ENCODE measurements at places on chromosomes 5 and 9.

GRCh38 chr5:68381909-68382308, 166.4 kb downstream of the PIK3R1 start:
- DNase-seq = no peak

- no peak for DNase-seq
These were observed 41.1 kb downstream of the ERBIN start for GRCh38 chr5:65967288-65968066.

- DNase-seq = no peak
These were observed 58.2 kb downstream of the CAMSAP1 start for GRCh38 chr9:135849181-135849580.

DNA sequence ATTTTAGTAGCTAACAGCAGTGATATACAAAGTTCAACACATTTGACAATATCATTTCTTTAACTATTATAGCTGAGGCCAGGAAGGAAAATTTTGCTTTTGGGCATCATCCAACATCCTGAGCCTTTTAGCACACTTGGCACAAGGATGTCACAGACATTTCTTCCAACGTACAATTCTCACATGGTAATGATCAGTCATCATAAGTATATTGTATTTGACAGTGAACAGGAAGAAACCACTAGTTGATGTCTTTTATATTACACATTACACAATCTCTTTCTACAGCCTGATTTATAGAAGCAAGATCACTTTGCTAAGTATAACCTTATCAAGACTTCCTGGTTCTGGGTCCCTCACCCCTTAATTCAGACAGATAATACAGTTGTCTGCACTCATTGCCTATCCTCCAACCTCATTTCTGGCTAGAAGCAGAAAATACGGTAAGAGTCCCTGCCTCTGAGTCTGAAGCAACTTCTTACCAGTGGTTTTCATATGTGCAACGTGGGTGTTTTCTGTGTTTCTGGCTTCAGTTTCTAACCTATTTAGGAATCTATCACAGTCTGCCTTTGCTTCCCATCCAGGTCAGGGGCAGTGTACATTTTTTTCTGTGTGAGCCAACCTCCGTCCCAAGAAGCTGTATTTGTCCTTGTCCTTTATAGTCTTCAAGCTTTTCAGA, 167.8 kb downstream of the PAM start:
- no peak for DNase-seq

DNA sequence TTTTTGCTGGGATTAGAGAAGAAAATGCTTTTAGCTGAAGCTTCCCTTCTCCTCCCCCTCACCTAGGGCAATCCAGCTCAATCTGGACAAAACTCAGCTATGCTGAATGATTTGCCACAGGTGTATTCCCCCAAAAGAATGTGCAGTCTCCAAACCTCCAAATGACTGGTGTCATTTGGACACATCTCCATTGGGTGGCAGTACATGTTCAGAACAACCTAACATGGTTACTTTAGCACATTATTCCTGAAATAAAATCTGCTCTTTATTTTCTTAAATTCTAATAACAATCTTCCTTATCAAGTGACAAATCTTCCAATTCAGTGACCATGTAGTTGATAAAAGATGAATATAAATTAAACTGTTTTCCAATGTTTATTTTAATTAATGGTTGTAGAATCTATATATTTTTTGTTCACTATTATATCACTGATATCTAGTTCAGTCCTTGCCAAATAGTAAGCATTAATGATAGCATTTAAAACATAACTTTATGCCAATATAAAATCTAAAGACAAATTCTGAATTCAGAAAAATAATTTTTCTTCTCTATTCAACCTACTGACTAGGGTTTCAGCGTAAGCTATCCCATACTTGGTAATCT, 61.3 kb upstream of the MOCS2 start:
- DNase-seq = peak; percentile 28

DNA sequence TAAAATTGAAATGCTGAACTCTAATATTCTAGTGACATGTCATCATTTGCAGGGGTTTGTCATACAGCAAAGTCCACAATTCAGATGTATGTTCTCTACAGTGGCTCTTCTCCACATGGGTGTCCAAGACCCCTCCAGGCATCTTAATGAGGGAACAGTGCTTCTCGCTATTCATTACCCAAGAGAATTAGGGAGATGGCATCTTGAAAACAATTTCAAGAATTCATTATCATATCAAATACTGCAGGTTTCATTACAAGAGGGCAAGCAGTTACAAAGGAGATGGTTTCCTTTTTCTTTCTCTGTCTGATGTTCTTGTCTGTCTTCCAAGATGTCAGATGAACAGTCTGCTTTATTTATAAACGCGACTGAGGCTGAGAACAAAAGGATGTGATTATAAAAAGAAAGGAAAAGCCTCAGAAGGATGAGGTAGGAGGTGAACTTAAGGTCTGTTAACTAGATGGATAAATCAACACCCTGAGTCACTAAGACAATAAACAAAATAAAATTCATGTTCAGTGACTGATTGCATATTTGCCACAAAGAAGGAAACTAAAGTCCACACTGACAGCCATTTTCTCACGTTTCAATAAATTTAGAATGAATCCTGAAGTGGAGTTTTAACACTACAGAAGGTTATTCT, 326.7 kb upstream of the EFNA5 start:
- DNase-seq = no peak

GRCh38 chr9:125436613-125437443, 175.2 kb downstream of the GAPVD1 start:
- DNase-seq = no peak

DNA sequence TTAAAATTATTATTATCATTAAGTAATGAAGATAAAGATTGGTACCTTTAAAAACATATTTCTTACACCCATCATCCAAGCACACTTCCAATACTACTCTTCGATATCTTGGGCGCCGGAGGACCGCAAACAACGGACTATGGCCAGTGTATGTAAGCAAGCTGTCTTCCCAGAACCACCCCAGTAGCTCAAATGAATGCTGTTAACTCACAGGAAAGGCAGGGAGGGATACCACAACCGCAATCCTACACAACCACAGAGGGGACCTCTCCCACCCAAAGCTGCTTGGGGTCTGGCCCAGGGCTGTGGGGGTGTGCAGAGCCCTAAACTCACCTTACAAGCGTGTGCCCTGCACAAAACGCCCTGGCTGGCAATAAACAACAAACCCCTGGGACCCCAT, 20.6 kb downstream of the GOLM1 start:
- no peak for DNase-seq
